Peyer's patch (tissue), 4 donors: ENCODE measurements at places on chromosomes 1 and 21. TPM values are rescaled to one million over a fixed set of nuclear protein-coding genes. Genes with fewer than 3 reads are reported as not detected.

The SPOCD1 gene
- 3.3 TPM for total RNA-seq

The OR2L3 gene
- total RNA-seq = not detected

The SLC35A3 gene
- 16.5 TPM for total RNA-seq

GRCh38 chr21:45766055-45766454, 122.5 kb downstream of the PCBP3 start:
- no peaks in the 10 kb centered on the region for H3K4me1 ChIP-seq
- no peak overlapping the region for H3K27ac ChIP-seq
- no peak overlapping the region for H3K4me3 ChIP-seq
- no peaks in the 10 kb centered on the region for H3K36me3 ChIP-seq

DNA sequence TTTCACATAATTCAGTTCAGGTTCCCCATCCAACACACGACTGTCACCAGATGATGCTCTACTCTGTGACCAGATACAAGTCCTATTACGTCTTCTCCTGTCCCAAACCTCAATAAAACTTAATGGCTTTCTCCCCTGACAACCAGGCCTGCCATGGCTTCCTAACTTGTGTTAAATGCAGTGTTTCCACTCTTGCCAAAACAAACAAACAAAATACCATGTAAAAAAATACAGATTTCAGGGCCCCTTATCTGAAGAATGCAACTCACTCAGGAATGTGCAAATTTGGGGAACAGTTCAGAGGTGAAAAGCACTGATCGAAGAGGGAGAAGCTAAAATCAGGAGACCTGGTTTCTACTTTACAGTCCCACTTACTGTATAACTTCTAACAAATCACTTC, 863 bp upstream of the NUF2 start:
- H3K27me3 ChIP-seq = no peaks in the 10 kb centered on the region
- no peak for DNase-seq
- H3K36me3 ChIP-seq = no peaks in the 10 kb centered on the region
- peak overlapping the region; percentile 56 for H3K27ac ChIP-seq

DNA sequence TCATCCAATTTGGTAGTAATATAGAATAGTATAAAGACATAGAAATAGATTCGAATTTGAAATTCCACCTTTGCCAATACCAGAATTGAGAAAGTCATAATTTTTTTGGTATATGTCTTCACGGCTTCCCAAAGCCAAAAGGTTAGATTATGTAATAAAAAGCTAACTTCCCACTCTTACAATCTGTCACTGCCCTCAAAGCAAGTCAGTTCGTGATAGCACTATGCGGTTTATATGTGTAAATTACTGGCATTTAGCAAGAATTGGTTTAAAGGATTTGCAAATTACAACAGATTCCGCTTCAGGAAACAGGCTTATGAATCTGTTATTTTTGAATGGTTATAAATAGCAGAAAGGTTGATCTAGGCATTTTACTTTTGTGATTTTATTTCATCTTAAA, 679.4 kb upstream of the ADGRL2 start:
- no peak overlapping the region for H3K27ac ChIP-seq
- H3K36me3 ChIP-seq = no peaks in the 10 kb centered on the region
- no peak overlapping the region for H3K4me3 ChIP-seq
- no peaks in the 10 kb centered on the region for H3K4me1 ChIP-seq
- no peak for DNase-seq

GRCh38 chr1:90704817-90705216, 12.3 kb downstream of the BARHL2 start:
- no peak overlapping the region for H3K4me3 ChIP-seq
- no peaks in the 10 kb centered on the region for H3K27me3 ChIP-seq
- DNase-seq = no peak
- H3K4me1 ChIP-seq = no peaks in the 10 kb centered on the region
- H3K27ac ChIP-seq = no peak overlapping the region

DNA sequence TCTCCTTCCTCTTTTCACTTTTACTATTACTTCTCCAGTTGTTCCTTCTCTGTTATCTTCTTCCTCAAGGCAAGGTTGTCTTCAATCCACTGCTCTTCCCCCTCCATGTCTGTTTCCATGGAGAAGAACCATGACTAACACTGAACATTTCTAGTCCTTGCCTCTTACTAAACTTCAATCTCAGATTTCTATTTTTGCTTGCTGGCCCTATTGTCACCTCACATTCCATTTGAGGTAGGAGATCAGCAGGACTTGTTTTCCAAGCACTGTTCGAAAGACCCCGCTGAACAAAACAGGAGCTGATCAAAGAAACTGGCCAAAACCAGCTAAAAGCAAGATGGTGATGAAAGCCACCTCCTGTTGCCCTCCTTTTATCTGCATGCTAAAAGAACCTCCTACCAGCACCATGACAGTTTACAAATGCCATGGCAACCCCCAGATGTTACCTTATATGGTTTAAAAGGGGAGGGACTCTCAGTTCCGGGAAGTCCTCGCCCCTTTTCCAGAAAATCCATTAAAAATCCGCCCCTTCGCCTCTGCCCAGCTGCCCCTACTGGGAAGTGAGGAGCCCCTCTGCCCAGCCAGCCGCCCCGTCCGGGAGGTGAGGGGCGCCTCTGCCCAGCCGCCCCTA, 22.6 kb downstream of the GON4L start:
- DNase-seq = no peak
- no peaks in the 10 kb centered on the region for H3K36me3 ChIP-seq
- no peaks in the 10 kb centered on the region for H3K4me1 ChIP-seq
- H3K27me3 ChIP-seq = no peaks in the 10 kb centered on the region
